ENCODE measurements at places on chromosomes 1 and 21. TPM values are rescaled to one million over a fixed set of nuclear protein-coding genes. Genes with fewer than 3 reads are reported as not detected.

C1orf210 gene
- total RNA-seq = not detected

GRCh38 chr1:228219962-228220780 lies 12.3 kb downstream of the OBSCN start:
- no peak for DNase-seq

DNA sequence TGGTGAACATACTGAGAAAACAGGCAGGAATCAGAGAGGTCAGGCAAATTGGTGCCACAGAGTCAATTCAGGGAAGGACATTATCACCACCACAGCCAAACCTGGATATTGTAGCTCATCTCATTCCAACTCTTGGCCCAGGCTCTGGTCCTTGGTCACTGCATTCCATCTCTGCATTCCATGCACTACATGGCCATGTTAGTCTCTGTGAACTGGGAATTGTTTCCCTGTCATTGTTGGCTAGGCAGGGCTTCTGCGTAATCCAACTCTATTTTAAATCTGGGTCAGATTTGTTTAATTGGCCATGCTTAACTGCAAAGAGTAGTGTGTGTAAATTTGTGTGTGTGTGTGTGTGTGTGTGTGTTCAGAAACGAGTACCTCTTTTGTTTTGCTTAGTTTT lies 837.6 kb upstream of the ADAMTS5 start:
- DNase-seq = no peak

QSOX1 gene
- 387 TPM for total RNA-seq

GRCh38 chr1:161164901-161165610 lies 1.2 kb upstream of the PPOX start:
- peak; percentile 56 for DNase-seq

DNA sequence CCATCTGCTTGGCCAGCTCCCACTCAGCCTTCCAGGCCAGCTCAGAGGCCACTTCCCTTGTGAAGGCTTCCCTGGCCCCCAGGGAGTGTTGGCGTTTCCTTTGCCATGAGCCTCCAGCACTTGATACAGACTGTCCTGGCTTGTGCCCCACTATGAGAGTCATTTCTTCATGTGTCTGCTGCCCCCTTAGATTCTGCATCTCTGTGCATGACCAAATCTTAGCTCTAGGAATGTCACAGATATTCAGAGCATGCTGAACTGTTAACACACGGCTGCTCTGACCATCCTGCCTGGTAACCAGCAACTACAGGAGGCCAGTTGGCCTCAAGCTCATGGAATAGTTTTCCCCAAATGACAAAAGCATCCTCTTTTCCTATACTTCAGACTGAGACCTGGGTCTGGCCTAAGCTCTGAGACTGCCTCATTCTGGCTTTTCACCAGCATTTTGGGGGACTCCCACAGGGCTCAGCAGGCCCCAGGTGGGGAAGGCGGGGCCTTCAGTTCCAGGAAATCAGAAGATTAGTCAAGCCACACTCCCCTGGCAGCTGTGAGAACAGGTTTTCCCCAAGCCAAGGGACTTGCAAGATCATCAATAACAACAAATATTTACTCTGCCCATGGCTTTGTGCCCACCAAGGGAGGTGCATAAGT lies 182.6 kb upstream of the EDN2 start:
- DNase-seq = peak; percentile 31

DNA sequence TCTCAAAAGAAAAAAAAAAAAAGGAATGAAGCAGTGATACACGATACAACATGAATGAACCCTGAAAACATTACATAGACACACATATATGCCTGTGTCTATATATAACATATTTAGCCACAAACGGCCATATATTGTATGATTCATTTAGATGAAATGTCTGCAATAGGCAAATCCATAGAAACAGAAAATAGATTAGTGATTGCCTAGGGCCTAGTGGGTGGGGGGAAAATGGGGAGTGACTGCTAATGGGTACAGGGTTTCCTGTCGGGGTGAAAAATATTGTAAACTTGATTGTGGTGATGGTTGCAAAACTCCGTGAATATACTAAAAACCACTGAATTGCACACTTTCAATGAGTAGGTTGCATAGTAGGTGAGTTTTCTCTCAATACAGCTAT lies 6.0 kb upstream of the H6PD start:
- no peak for DNase-seq

DNA sequence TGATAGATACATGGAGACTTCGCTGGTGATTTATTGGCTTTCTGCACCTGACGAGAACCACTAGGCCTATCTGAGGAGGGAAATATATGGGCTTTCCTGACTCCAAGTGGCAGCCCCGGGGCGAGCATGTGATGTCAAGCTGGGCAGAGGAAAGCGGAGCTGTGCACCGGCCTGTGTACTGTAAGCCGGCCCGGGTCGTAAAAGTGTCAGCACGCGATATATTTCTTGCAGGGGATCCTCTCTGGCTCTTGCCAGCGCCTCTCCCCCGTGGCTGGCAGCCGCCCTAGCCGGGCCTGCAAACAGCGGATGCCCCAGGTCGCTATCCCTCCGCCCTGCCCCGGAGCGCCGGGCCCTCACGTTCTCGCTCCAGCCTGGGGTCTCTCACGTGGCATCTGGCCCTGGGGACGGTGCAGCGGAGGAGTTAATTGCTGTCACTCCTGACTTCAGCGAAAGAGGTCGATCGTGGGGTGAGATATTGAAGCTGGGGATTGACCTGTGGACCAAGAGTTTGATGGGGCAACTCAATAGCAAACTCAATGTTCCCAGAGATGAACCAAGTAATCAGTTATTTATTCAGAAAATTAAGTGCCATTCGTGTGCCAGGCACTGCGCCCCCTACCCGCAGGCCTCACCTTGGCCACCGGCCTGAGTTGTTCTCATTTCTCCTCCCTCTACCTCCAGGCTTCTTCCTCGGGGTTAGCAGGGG lies 41.0 kb upstream of the HAO2 start:
- peak; percentile 65 for DNase-seq

DNA sequence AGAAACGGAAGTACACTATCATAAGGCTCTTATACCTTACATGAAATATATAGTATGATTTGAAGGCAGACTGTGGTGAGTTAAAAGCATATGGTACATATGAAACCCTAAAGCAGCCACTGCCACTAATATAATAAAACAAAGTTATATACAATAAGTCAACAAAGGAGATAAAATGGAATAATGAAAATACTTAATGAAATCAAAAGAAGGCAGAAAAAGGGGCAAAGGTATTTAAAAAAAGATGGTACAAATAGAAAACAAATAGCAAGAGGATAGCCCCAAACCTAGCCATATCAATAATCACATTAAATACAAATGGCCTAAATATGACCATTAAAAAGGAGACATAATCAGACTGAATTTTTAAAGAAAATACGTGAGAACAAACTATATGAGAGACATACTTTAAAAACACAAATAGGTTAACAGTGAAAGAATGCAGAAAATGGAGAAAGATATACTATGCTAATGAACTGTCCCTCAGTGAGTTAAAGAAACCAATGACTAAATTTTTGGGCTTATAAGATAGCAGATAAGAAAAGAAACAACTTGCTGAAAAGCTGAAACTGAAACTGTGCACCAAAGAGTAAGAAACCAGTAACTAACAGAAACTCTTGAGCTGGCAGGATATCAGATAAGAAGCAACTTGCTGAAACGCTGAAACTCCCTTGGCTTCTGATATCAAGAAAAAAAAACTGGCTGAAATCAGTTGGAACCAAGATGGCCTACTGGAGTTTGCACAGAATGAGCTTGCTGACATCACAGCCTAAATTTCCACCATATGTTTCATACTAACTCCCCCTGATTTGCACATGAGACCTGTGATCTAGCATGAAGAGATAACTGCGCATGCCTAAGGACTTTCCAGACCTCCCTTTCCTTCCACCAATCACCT lies 44.3 kb upstream of the IL10 start:
- DNase-seq = no peak

DNA sequence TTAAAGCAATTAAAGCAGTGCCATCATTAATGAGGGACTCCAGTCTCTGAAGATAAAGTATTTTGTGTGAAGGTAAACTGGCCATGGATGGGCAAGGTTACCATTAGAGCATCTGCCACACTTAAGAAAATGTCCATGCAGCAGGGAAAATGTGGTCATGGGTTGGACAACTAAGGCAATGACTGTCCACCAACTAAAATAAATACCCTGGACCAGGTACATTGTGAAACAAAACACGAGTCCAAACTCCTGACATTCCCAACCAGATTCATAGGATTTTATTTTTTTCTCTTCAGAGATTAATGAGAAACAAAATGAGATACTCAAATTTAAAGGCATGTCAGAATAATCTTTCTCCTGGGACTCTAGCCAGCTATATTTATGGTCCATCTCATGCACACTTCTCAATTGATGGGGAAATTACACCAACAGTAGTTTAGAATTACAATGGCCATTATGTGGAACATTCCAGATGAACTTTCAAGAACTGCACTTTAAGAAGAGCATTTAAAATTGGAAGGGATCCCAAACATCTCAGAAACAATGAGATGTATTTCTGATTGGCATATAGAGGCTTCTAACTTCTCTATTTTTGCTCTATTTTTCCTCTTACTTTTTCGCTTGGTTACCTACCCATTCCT lies 8.1 kb downstream of the GBP7 start:
- no peak for DNase-seq

GRCh38 chr1:201530741-201531531 lies 8.0 kb upstream of the NAV1 start:
- peak; percentile 91 for DNase-seq

DNA sequence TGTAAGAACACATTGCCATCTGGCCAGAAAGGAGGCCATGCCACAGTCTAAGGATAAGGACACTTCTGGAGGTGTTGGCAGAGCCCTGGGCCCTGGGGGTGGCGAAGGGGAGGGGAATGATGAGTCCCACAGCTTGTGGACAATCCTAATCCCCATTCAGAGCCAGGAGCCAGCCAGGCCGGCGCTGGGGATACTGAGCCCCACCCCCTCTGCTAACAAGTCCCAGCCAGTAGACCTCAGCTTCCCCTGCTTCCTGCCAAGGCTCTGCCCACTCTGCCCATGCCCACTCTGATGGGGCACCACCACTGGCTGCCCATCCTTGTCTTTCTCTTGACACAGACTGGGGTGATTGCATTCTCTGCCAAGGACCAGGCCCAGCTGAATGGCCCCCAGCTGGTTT lies 71.9 kb downstream of the NAV1 start:
- DNase-seq = no peak

- no peak for DNase-seq
Measured at GRCh38 chr1:30607723-30608122, 115.7 kb downstream of the MATN1 start.

DNA sequence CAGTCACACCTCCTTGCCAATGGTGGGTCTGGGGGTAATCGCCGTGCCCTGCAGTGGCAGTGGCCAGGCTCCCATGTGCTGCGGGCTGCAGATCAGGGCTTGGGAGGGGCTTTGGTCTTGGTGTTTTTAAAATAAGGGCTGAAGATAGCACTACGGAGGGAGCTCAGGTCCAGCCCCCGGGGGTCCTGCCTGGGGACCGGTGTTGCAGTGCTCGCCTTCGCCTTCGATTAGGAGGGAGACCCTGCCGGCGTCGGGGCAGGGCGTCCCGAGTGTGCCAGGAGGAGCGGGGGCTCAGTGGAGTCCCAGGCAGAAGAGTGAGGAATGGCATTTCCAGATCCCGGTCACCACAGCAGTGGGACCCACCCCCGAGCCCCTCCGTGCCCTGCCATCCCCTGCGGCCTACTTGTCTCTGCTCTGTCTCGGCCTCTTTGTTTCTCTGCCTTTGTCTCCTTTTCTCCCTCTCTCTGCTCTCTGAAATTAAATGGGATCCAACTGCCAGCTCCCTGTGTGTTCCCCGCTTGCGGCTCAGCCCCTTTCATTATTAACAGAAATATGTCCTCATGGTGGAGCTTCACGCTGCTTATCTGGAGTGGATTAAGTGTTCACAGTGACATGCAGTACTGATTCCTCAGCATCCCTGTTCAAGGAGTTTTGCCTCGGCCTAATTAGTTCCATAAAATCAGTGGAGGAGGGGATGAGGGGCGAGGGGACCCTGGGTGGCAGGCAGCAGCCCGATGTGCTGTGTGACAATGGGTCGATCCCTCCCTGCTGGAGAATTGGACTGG lies 44.4 kb downstream of the DMRTB1 start:
- no peak for DNase-seq

- no peak for DNase-seq
Measured at GRCh38 chr1:26016258-26016952, 5.2 kb upstream of the EXTL1 start.

CLCNKB gene
- 4.6 TPM for total RNA-seq

DNA sequence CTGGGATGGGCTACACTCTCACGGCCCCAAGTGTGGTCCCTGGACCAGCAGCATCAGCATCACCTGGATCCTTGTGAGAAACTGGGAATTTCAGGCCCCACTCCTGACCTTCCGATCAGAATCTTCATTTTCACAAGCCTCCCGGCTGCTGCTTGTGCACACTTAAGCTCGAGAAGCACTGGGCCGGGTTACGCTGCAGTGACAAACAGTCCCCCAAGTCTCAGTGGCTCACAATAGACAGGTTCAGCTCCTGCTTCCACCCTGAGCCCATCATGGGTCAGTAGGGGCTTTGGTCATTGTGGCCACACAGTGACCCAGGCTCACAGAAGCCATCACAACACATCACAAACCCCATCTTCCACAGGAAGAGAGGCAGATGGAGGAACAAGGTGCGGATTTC lies 63.5 kb downstream of the FHAD1 start:
- no peak for DNase-seq

DNA sequence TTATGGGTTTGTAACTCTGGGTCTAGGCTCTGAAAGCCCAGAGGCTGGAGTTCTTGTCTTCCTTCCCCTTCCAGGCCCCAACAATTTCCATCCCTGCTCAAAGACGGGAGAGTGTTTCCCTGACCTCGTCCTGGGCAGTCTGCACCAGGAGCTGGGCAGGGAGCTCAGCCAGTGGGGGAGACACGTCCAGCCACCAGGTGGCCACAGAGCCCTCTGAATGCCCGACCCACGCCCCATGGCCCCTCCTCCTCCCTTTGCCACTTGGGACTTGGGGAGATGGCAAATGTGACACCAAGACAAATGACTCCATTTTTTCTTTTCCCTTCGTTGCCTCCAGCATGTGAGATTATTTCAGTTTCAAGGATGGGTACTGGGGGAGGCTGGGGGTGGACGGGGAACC lies 159.9 kb upstream of the AJAP1 start:
- DNase-seq = no peak

SNAPIN gene
- 54.9 TPM for total RNA-seq

MCOLN2 gene
- 0.34 TPM for total RNA-seq

PADI1 gene
- not detected for total RNA-seq

GJB5 gene
- not detected for total RNA-seq

DNA sequence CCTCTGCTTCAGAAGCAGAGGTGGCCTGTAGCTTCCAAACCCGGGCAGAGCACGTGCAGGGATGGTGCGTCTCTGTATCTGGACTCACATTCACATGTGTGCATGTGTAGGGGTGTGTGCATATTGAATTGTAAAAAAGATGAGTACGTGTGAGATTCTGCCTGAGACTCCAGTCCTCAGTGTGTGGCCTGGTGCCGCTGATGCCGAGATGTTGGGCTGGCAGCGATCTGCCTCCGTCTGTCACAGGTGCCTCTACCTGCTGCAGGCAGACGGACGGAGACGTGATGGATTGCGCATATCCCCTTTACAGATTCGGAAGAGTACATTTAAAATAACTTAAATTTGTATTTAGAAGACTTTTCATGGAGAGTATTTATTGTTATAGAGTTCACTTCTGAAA lies 53.6 kb downstream of the ADARB1 start:
- no peak for DNase-seq

All from right cardiac atrium (tissue), 5 donors.